ENCODE measurements at places on chromosomes 4 and X.

- DNase-seq: no peak
Observed at GRCh38 chrX:42602136-42602535, 175.8 kb downstream of the PPP1R2C start.

DNA sequence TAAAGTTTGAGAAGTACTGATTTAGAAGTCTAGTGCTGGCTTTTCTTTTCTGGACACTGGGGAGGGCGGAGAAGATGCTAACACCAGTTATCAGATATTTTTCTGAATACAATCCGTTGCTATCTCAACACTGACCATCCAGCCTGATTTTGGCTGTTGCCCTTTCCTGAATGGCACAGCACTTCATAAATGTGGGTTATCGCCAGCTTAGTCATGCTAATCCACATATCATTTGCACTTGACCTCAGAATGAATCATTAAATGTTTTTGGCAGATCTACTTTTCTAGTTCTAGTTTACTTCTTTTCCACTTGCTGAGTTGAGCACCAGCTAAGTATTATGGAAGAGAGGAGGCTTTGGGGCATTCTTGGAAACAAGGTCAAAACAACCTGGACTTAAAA, 60.8 kb upstream of the ESX1 start:
- no peak for DNase-seq

DNA sequence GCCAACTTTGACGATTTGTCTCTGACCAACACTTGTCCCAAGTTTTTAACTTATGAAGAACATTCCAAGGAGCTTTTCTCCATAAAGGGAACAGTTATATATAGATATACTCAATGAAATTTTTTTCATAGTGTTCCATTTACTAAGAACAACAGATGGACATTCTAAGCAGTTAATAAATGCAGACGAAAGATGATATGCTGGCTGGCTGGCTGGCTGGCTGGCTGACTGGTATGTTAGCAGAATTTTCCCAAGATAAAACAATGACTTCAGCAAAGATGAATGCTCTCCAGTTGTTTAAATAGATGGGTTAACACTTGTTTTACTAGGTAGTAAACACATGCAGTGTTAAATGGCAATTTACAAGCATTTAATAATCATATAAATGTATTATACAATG, 62.2 kb downstream of the SPANXN3 start:
- no peak for DNase-seq

GRCh38 chr4:102598086-102598761, 97.1 kb downstream of the NFKB1 start:
- DNase-seq: no peak

DNA sequence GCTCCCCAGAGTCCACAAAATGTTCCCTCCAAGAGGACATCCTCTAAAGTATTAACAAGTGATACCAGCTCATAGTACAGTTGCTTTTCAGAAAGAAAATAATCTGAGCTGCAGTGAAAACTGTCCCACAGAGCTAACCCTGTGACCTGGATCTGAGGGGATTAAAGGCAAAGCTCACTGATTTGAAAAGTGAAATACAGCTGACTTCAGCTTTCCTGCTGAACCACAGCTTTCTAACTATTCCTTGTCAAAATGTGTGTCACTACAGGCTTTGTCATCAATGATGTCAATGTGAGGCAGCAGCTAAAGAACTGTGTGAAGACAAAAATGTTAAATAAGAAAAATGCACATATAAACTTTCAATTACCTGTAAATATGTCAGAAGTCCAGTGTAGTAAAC, 36.9 kb downstream of the DCHS2 start:
- no peak for DNase-seq

GRCh38 chr4:165070560-165070959, 16.9 kb downstream of the TRIM75 start:
- DNase-seq: no peak

DNA sequence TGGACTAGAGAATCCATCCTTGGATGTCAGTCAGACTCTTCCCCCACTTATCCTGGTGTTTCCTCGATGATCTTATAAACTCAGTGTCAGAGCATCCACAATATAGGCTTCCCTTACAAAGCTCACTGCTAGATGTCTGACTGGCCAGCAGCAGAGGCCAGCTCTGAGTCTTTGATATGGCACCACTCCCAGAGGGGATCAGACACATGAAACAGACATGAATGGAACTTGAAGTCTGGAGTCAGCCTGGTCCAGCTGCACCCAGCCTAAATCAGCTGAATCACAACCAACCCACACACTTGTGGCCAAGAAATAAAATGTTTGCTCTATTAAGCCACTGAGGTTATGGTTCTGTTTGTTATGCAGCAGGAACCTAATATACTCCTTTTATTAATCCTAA, 129.6 kb upstream of the MED14 start:
- DNase-seq: no peak

DNA sequence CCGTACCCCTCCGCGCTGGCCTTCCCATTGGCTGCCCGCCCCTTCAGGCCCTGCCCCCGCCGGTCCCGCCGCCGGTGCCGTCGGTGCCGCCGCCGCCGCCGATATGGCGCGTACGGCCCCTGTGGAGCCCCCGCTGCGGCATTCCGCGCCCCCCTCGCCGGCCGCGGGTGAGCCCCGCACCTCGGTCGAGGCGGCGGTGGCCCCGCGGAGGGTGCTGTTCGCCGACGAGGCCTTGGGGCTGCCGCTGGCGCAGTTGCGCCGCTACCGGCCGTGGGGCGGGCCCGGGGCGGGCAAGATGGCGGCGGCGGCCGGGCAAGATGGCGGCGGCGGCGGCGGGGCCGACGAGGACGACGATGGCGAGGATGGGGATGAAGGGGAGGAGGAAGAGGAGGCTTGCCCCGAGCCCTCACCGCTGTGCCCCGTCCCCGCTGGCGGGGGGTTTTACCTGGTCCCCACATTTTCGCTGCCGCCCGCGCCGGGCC, at the start of gene PPP1R3F:
Gene PPP1R3F, plus strand, starts transcription at position 27 of the 482 bp plus-strand sequence. Its CDS starts 77 bp downstream, at position 104.
- no peak for DNase-seq

- no peak for DNase-seq
Observed at GRCh38 chrX:146887020-146887419, 72.5 kb upstream of the CXorf51A start.

DNA sequence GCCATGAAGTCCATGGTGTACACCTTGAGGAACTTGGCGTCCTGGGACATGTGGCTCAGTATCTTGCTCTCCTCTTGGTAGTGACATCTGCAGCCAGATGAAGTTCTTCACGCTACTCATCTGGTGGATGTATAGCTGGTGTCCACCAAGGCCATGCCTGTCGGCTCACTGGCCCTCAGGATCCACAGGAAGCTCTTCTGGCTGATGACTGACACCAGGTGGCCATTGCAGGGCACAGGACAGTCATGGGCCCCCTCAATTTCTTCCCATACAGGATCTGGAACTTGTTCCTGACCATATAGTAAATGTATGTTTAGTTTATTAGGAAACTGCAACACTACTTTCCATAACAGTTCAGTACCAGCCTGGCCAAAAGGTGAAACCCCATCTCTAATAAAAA, 10.3 kb upstream of the CLCN5 start:
- DNase-seq: no peak

GRCh38 chr4:181950372-181951127, 292.7 kb upstream of the TENM3 start:
- DNase-seq: no peak

GRCh38 chrX:150352114-150352513, 11.0 kb upstream of the MAMLD1 start:
- DNase-seq: no peak

DNA sequence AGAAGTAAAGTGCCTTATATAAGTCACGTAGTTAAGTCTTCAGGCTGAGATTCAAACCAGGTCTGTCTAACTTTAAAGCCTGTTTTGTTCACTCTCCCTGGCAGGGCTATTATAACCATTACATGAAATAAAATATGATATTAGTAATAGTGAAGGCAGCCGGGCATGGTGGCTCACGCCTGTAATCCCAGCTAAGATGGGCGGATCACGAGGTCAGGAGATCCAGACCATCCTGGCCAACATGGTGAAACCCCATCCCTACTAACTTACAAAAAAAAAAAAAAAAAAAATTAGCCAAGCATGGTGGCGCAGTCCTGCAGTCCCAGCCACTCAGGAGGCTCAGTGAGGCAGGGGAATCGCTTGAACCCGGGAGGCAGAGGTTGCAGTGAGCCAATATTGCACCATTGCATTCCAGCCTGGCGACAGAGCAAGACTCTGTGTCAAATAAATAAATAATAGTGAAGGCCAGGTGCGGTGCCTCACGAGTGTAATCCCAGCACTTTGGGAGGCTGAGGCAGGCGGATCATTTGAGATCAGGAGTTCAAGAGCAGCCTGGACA, 22.1 kb upstream of the SOWAHD start:
- DNase-seq: no peak

GRCh38 chrX:43741843-43742573, 85.9 kb downstream of the MAOA start:
- no peak for DNase-seq

DNA sequence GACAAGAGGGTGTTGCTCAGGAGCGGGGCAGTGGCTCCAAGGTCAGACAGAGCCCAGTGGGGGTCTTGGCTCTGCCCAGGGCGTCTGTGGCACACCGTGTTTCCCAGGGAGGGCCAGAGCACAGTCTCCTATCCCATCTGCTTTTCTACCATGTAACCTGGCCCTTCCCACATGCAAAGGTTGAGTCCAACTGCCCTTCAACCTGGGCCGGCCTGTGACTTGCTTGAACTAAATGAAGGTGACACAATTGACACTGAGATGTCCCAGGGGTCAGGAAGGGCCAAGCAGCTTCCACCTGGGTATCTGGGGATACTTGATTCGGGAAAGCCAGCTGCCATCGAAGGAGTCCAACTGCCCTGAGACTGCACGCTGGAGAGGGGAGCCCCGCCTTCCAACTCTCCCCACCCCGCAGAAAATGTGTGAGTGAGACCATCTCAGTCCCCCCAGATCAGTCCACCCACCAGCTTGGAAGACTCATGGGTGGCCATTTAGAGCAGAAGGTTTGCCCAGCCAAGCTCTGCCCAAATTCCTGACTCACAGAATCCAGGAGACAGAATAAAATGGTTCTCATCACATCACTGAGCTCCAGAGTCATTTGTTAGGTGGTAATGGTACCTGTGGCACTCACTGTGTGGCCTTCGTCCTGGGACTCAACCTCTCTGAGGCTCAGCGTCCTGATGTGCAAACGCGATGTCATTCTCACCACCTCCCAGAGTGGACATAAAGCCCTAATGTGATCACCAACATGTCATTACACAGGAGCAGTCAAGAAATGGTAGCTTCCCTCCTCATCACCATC, 18.1 kb downstream of the PPP2R2C start:
- no peak for DNase-seq

GRCh38 chr4:87018753-87019152, 83.9 kb downstream of the AFF1 start:
- DNase-seq: no peak

GRCh38 chr4:171979461-171979860, 166.3 kb downstream of the GALNTL6 start:
- DNase-seq: no peak

DNA sequence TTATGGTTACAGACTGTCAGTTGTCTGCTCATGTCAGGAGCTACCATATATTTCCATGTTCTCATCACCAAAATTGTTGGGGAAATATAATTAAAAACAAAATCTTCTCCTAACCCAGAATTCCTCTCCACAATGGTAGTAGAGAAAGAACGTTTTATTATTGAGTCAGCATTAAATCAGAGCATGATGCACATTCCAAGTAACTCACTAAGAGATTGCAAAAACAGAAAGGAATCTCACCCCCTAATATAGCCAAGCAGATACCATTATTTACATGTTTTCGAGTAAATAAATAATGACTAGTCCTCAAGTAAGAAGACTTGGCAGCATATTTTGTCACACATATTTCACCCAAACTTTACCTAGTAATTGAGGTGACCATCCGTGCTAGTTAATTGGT, 36.2 kb upstream of the ARHGEF6 start:
- no peak for DNase-seq

DNA sequence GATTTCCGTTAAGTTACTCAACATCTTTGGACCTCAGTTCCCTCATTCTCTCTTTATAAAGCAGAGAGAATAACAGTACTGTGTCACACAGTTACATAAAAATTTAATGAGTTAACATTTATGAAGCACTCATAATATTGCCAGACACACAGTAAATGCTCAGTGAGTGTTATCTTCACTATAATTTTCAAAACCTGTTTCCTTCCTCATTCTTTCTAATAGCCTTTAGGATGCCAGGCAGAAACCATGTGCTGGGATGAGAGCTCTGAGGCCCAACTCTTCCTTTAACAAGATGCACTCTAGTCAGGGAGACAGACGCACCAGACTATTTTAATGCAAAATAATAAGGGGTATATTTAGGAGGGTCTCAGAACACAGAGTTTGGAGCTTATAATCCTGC, 208.2 kb downstream of the STK32B start:
- DNase-seq: no peak

GRCh38 chr4:183101956-183102480, 3.0 kb downstream of the WWC2 start:
- no peak for DNase-seq

GRCh38 chrX:16171944-16172343, 4.7 kb downstream of the MAGEB17 start:
- no peak for DNase-seq

GRCh38 chrX:95427389-95427788, 1257.3 kb upstream of the DIAPH2 start:
- no peak for DNase-seq

- no peak for DNase-seq
Observed at GRCh38 chr4:110119337-110119736, 79.1 kb downstream of the ELOVL6 start.

DNA sequence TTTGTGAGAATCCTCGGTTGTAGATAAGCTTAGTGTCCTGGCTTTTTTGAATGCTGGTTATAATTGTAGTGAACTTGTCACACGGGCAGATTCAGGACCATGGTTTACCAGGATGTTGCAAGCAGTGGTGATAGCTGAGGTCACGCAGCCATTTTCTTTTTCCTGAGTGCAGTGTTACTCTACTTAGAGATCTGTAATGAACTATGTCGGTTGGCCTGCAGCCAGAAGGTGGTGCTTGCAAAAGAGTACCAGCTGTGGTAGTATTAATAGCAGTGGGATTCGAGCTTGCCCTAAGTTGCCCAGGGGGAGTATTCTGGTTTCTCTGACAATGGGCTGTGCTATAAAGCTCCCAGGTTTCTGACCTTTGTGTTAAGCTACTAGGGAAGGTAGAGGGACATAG, 368.9 kb downstream of the SLITRK2 start:
- no peak for DNase-seq

DNA sequence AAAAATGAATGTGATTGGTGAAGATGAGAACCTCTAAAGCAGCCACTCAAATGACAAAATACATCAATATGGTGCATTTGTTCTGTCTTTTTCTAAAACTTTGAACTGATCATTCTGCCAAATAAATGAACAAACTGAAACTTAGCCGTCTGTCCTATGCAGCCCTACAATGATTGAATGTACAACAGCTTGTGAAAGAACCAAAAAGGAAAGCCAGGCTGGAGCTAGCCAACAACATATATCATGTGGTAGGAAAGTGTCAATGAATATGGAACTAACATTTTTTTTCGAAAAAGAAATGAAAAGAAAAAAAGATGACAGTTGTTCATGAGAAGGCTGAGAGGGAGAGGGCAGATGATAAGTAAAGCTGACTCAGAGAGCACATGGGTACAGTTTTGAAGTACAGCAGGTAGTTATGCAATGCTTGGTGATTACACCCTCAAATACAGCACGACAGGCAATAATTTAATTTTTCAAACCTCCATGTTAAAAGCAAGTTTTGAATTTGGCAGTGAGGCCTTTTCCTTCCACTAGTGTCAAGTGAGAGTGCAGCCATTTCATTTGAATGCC, 21.2 kb upstream of the SLC7A11 start:
- DNase-seq: no peak

- DNase-seq: no peak
Observed at GRCh38 chrX:133847340-133847994, 137.9 kb downstream of the GPC3 start.

All from activated CD4-positive, CD25-positive, alpha-beta regulatory T cell treated with anti-CD3 and anti-CD28 coated beads, Interleukin-2, amount 50 U/mL, for 72 hours (primary cell).